ENCODE measurements at places on chromosomes 2 and 18.
A peak's percentile ranks its signal among the peaks of the same experiment; 100 is the strongest.

GRCh38 chr2:191465766-191466420 is 212.0 kb upstream of the NABP1 start:
- H3K27ac ChIP-seq: no peak overlapping the region
- H3K4me1 ChIP-seq: no peaks in the 10 kb centered on the region
- no peaks in the 10 kb centered on the region for H3K36me3 ChIP-seq
- DNase-seq: no peak
- no peak overlapping the region for H3K4me3 ChIP-seq
- no peaks in the 10 kb centered on the region for H3K27me3 ChIP-seq

GRCh38 chr2:199457147-199458008 is at the start of gene SATB2:
Gene SATB2 (minus strand): TSS chr2:199457939. CDS start chr2:199456037, 1,902 bp downstream.
- peak within 1 kb of the TSS; percentile 67 for H3K4me3 ChIP-seq
- peak; percentile 81 for DNase-seq
- H3K36me3 ChIP-seq: no peaks in the 10 kb centered on the region
- H3K27me3 ChIP-seq: peaks cover 17% of the 10 kb centered on the region
- H3K27ac ChIP-seq: no peak within 1 kb of the TSS

DNA sequence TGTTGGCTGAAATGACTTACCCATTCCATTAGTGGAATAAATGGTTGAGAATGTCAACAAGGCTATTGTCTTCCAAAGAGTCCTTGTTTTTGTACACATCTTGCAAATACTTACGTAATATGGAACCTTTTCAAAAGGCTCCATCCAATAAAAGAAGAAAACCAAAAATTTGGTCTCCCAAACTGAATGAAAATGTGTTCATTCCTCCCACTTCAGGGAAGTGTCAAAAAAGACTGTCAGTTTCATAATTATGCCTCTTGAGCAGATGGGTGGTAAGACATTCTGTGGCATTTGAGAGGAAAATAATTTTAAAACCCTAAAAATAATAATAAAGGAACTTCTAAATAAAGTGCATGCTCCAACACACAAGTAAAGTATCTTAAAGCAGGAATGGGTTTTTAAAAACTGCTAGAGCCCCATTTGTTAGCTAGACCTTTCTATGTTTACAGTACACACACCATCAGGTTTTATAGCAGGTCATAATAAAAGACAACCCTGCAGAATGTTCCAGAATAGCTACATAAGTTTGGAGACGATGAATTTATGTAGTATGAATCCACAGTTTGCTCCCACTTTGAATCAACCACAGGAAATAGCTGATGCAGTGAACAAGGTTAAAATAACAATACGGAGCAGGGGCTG is 843.7 kb downstream of the LRRTM4 start:
- H3K27ac ChIP-seq: no peak overlapping the region
- no peaks in the 10 kb centered on the region for H3K27me3 ChIP-seq
- DNase-seq: no peak
- H3K36me3 ChIP-seq: no peaks in the 10 kb centered on the region
- no peak overlapping the region for H3K4me3 ChIP-seq

DNA sequence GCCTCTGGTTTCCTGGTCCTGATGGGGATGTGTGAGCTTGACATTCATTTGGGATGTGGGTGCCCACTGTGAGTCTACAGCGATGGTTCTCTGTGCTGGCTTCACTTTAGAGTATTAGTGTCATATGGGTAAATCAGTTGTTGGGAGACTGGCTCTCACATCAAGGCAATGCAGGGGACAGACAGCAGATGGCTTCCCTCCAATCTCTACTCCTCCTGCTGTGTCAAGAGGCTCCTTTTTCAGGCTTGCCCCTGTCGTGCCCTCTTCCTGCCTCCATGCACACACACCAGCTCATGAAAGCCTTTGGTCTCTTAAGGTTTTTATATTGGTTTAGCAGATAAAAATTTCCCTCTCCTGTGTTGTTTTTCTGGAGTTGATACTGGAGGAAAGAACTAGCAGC is 315.6 kb downstream of the RDH14 start:
- no peak overlapping the region for H3K4me3 ChIP-seq
- no peaks in the 10 kb centered on the region for H3K27me3 ChIP-seq
- no peaks in the 10 kb centered on the region for H3K4me1 ChIP-seq
- DNase-seq: peak; percentile 36
- H3K36me3 ChIP-seq: no peaks in the 10 kb centered on the region

- DNase-seq: peak; percentile 80
- H3K4me1 ChIP-seq: no peaks in the 10 kb centered on the region
- no peak overlapping the region for H3K4me3 ChIP-seq
- no peaks in the 10 kb centered on the region for H3K36me3 ChIP-seq
- H3K27ac ChIP-seq: no peak overlapping the region
These were observed 31.6 kb downstream of the CYP26B1 start for GRCh38 chr2:72116081-72116533.

GRCh38 chr2:228318218-228318617 is 136.7 kb upstream of the SPHKAP start:
- no peaks in the 10 kb centered on the region for H3K27me3 ChIP-seq
- DNase-seq: peak; percentile 78
- H3K4me3 ChIP-seq: no peak overlapping the region

GRCh38 chr2:192010073-192010472 is 163.2 kb upstream of the CAVIN2 start:
- H3K4me1 ChIP-seq: no peaks in the 10 kb centered on the region
- H3K27ac ChIP-seq: no peak overlapping the region
- H3K36me3 ChIP-seq: no peaks in the 10 kb centered on the region
- no peak overlapping the region for H3K4me3 ChIP-seq
- no peaks in the 10 kb centered on the region for H3K27me3 ChIP-seq
- no peak for DNase-seq

DNA sequence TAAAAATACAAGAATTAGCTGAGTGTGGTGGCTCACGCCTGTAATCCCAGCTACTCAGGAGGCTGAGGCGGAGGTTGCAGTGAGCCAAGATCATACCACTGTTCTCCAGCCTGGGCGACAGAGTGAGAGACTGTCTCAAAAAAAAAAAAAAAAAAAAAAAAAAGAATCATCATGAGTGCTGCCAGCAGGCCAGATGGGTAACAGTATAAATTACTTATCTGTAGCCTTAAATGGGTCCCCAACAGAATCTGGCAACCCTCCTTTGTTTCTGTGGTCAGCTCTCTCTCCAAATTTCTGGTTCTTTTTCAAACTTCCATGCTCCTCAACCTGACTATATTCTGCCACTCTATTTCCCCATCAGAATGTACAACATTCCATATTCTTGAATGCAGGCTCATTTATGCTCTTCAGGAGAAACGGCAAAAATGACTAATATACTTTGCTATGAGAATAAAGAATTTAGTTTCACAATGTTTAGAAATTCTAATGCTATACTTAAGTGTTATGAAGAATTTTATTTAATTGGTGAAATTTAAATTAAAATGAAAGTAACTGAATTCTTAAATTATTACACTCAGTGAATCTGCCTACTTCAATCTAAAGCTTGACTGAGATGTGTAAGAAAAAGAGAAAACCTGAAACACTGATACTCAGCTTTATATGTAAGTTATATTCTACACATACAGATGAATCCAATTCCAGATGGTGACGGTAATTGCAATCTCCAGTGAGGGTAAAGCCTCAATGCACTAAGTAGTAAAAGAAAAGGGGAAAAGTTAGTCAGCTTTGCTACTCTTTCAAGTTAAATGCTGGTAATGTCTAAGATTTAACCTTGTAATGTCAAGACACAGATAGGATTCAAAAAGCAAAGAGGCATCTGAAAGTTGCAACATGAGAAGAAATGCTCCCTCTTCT is 24.8 kb downstream of the LPIN2 start:
- H3K4me3 ChIP-seq: no peak overlapping the region
- H3K27ac ChIP-seq: no peak overlapping the region
- no peaks in the 10 kb centered on the region for H3K4me1 ChIP-seq
- no peaks in the 10 kb centered on the region for H3K27me3 ChIP-seq
- H3K36me3 ChIP-seq: no peaks in the 10 kb centered on the region

DNA sequence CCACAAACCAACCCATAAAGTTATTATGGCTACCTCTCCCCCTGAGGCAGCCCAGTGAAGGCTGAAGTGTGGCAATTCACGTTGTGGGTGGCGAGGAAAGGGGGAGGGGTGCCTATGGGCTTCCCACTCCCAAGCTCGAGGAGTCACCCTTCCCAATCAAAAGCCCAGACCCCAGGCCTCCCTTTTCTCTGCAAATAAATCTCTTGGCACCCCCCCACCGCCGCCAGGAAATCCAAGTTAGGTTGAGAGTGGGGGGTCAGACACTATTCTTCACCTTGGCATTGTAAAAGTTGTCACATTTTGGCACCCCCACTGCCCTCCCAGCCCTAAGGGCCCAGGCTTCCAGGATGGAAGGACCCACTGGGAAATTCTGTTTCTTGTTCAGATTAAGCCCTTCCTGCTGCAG is 6.9 kb downstream of the ANKRD53 start:
- no peak overlapping the region for H3K27ac ChIP-seq
- H3K4me3 ChIP-seq: no peak overlapping the region
- DNase-seq: no peak
- H3K27me3 ChIP-seq: no peaks in the 10 kb centered on the region
- no peaks in the 10 kb centered on the region for H3K4me1 ChIP-seq
- H3K36me3 ChIP-seq: no peaks in the 10 kb centered on the region

DNA sequence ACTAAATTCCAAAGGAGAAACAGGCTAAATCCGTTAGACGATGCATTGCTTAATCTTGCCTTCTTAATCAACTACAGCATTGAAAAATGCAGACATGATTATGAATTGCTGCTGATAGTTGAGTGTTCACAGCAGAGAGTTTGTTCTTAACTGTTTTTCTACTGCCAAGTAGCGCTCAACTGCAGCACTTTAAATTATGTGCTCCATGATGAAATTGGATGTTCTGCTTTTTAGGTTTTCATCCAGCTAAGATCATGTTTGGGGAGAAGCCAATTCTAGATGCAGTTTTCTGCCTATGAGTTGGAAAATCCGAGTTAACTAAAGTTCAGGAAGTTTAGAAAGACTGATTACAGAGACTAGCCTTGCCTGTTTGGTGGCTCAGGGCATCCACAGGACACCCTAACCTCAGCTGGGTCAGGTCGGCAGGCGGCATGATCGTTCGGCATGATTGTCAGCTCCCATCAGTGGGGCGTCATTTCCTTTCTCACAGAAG is 119.4 kb upstream of the PIEZO2 start:
- H3K4me1 ChIP-seq: no peaks in the 10 kb centered on the region
- no peak overlapping the region for H3K4me3 ChIP-seq

DNA sequence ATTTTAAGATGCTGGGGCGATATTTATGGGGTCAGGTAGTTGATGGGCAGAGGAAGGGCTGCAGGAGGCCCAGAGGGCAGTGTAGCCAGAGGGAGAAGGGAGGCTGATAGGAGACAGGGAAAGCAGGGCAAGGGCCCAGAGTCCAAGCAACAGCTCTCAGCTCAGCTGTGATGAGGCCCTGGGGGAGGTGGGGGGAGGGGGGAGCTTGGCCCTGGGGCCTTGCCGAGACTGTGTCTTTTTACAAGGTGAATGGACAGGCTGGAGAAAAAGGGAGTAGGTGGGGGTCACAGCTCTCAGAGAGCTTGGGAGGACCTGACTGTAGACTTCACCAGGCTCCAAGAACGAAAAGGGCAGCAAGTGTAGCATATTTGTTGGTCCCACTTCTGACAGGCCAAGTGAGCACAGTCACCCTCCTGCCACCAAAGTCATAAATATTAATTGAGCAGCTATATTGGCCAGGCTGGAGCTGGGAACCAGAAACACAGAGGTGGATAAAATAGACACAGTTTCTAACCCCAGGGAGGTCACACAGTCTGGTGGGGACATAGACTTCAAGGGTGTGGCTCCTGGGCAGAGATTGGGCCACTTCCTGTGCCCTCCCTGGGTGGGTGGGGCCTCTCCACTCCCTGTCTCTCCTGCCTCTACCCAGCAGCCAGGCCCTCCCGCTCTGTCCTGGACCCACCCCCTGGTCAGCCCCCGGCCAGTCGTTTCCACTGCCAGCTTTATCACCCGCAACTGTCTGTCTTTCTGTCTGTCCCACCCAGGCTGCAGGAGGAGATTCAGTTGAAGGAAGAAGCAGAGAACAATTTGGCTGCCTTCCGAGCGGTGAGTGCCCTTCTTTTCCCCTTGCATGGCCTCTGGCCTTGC is 1.4 kb downstream of the DES start:
- DNase-seq: no peak
- H3K4me3 ChIP-seq: no peak overlapping the region
- no peak overlapping the region for H3K27ac ChIP-seq
- H3K27me3 ChIP-seq: peaks cover 8% of the 10 kb centered on the region

GRCh38 chr2:88006912-88007439 is 9.4 kb downstream of the RNU2-63P start:
- no peaks in the 10 kb centered on the region for H3K4me1 ChIP-seq
- no peaks in the 10 kb centered on the region for H3K27me3 ChIP-seq
- H3K4me3 ChIP-seq: no peak overlapping the region
- H3K27ac ChIP-seq: no peak overlapping the region
- DNase-seq: peak; percentile 72

DNA sequence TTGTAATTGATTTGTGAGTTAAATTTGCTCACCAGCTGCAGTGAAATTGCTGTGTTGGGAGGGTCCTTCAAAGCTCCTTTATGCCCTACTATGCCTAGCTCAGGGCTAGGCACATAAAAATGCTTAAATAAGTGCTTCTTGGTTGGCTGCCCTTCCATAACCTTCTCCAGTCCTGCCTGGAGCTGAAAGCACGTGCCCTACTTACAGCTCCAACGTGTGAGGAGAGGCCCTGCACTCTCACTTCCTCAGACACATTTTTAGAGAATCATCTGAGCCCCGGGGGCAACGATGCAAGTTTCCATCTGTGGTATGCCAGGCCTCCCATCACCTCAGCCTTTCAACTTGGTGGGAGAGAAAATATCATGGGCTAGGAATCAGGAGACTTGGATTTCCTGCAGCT is 202.7 kb downstream of the BCL11A start:
- peak; percentile 42 for DNase-seq
- H3K36me3 ChIP-seq: no peaks in the 10 kb centered on the region
- H3K27ac ChIP-seq: no peak overlapping the region
- H3K4me3 ChIP-seq: no peak overlapping the region
- H3K27me3 ChIP-seq: no peaks in the 10 kb centered on the region

- no peaks in the 10 kb centered on the region for H3K4me1 ChIP-seq
- H3K27ac ChIP-seq: no peak overlapping the region
- no peaks in the 10 kb centered on the region for H3K27me3 ChIP-seq
These were observed 1.3 kb downstream of the CCDC68 start for GRCh38 chr18:54957996-54958395.

DNA sequence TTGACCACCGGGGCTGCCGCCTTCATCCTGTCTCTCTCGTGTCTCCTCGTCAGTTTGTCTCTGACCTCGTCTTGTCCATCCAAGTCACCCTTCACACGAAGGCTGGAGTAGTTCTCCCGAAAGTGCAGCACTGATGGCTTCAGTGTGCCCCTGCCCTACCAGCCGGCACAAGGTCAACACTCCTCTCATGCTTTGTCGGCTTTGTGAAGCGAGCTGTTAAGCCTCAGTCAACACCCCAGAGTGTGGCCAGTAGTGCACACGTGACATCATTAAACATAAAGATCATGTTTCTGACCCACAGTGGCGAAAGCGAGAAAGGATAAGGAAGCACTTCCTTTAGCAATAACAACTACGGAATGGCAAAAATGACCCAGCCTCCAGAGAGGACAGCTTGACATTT is 23.2 kb downstream of the ACKR3 start:
- no peak for DNase-seq
- H3K4me1 ChIP-seq: no peaks in the 10 kb centered on the region
- H3K27me3 ChIP-seq: no peaks in the 10 kb centered on the region
- no peaks in the 10 kb centered on the region for H3K36me3 ChIP-seq
- H3K4me3 ChIP-seq: no peak overlapping the region

Measured in mesendoderm (in vitro differentiated cells).